ENCODE measurements at places on chromosomes 4 and X.
A peak's percentile ranks its signal among the peaks of the same experiment; 100 is the strongest.

- DNase-seq, result no peak
These were observed 58.1 kb upstream of the ENPP6 start for GRCh38 chr4:184275766-184276165.

DNA sequence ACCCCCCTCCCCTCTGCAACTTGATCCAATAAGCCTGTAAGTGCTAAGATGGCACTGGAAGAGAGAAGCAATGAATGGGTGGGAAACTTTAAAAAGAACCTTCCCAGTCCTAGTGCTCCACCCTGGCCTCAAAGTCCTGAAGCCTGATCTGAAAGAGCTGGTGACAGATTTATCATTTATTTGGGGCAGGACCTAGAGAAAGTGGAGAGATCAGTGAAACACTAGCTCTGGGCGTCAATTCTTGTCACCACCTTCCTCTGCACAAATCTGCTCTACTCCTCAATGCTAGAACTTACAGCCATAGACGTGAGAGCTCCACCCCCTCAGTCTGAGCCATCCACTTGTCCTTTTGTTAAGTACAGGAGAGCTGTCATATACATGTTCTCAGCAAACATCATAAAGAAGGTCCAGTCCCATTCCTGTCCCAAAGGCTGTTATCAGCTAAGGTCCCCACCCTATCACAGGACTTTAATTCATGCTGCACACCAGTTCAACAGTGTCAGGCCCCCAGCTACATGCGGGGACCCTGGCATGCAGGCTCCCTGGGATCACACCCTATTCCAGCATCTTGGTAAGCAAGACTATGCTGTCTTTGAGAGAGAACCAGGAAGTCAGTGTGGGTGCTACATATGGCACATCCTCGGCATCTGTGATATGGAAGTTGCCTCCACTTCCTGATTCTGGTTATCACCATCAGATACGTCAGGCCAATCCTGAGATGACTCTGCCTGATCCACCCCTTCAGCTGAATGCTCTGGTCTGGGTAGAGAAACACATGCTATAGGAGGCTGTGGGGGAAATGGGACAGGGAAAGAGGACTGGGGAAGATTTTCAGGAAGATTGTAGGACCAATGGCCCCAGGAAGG lies 2.3 kb downstream of the P2RY4 start:
- DNase-seq, result peak; percentile 7

DNA sequence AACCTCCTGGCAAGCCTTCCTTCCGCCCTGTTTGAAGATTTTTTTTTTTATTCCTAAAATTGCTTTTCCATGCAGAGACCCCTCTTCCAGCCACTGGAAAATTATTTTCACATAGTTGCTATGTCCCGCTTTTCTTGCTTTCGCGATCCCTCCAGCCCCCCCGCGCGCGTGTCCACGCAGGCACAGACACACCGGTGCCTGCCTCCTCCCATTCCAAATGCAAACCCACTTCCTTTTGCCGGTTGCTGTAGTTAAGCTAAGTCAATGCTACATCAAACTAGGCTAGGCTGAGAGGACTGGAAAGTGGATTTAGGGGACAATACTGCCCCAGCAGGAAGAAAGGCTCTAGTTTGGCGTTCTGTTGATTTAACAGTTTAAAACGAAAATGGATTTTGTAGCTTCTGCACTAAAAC lies 111.0 kb downstream of the DHX15 start:
- DNase-seq, result peak; percentile 42

DNA sequence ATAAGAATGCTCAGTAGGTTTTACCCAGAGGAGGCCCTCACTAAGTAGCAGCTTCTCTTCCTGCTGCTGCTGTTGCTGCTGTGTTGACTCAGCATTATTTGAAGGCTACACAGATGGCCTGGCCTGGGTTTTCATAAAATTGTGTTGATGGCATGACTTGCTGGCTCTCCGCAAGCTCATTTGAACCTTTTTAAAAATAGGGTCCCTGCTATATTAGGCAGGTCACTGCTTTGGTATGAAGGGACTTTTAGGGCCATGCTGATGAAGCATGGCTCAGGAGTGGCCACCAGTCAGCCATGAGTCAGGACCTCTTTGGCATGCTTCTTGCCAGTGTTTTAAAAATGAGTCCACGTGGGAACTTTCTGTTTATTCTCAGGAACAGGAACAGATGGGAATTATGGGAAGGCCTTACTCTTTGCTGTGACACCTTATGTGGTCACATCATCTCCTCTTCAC lies 128.7 kb downstream of the MID1IP1 start:
- DNase-seq, result peak; percentile 7

DNA sequence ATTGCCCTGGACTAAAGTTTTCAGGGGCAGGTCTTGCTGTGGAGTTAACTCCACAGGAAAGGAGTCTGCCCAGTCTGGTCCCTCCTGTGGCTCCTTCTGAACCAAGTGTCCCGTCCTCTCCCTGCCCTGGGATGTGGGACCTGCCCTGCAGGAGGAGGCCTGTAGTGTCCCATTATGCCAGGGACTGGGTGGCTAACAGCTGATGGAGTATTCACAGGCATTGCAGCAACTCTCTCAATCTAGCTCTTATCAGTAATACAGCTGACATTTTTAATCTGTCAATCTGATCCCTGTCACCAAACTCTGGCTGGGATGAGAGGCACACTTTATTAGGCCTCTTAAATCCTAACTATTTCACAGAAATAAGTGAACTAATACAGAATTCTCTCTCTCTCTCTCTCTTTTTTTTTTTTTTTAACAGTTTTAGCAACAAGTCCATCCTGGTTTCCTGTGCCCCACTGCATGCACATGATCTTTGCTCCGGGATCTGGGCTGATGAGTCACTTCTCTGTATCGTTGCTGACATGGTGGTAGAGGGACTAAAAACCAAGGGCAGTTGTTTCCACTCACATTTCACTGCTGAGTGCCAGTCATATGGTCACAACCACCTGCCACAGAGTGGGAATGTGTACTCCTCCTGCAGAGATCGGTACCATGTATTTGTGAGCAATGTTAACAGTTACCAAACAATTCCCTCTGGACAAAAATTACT lies 39.1 kb downstream of the HAND2 start:
- peak; percentile 46 for DNase-seq

- DNase-seq, result no peak
These were observed 46.9 kb upstream of the ATP8A1 start for GRCh38 chr4:42703813-42704212.

DNA sequence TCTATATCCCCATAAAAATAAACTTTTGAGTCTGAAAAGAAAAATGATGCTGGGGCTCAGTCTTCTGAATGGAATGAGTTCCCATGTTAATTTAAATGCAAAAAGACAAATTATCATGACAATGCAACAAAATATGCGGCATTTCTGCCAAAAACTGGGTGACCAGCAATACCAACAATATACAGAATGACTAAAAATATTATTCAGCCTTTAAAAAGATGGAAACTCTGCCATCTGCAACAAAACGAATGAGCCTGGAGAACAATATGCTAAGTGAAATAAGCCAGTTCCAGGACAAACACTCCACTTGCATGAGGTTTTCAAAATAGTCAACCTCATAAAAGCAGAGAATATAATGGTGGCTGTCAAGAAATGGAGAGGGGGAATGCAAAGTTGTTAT lies 558.5 kb downstream of the IL15 start:
- no peak for DNase-seq

GRCh38 chr4:85762529-85762871 lies 287.6 kb downstream of the ARHGAP24 start:
- no peak for DNase-seq

GRCh38 chrX:84187533-84188319 lies at the start of gene RPS6KA6:
TSS of gene RPS6KA6 (minus strand) at chrX:84188199. CDS start at chrX:84187899, 300 bp downstream.
- no peak for DNase-seq

GRCh38 chrX:121093011-121093410 lies 45.6 kb downstream of the GLUD2 start:
- DNase-seq, result no peak

DNA sequence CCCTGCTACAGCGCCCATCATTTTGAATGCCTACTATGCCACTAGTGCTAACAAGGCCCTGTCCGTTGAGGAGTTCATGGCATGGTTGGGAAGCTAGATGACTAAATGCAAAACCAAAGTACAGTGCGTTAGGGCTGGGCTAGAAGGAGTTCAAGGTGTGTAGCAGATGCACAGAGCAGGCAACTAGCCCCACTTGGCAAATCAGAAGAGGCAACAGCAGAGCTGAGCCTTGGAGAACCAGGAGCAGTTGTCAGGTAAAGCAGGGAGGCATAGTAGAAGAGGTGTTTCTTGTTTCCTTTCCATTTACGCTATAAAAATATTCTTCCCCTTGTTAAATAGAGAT lies 146.6 kb upstream of the CPEB2 start:
- no peak for DNase-seq

GRCh38 chr4:675980-676870 lies 1.9 kb downstream of the MYL5 start:
- no peak for DNase-seq

DNA sequence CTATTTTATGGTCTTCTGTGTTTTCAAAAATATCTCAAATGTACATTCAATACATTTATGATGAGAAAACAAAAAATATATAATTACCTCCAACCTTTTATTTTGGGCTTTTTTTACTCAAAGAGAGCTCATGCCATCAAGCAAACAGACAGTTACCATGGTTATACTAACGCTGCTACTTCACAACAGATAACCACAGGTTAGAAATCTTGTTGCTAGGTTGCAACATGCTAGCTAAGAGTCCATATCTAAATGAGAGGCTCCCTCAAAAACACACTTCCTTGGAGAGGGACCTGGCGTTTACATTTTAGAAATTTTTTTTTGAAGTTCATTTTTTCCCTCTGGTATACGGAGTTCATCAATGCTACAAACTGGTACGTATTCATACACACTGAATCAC lies 44.3 kb downstream of the TBC1D9 start:
- peak; percentile 16 for DNase-seq

- no peak for DNase-seq
These were observed 51.4 kb upstream of the LRAT start for GRCh38 chr4:154692304-154692818.
